Aorta (tissue), 5 donors: ENCODE measurements at places on chromosomes 3 and 15. TPM values are rescaled to one million over a fixed set of nuclear protein-coding genes. Genes with fewer than 3 reads are reported as not detected.

Gene TGM5
- total RNA-seq = 0.84 TPM

Gene ANKUB1
- total RNA-seq = not detected

Gene AADAC
- total RNA-seq = not detected

Gene CHAC1
- total RNA-seq = 2.1 TPM

Gene MEX3B
- total RNA-seq = 1.2 TPM

Gene TTC23
- 33.6 TPM for total RNA-seq

Gene APH1B
- 24.1 TPM for total RNA-seq

Gene IL17RE
- 13.7 TPM for total RNA-seq

Gene CNTN6
- total RNA-seq = 0.48 TPM

Gene POPDC2
- 9.5 TPM for total RNA-seq

DNA sequence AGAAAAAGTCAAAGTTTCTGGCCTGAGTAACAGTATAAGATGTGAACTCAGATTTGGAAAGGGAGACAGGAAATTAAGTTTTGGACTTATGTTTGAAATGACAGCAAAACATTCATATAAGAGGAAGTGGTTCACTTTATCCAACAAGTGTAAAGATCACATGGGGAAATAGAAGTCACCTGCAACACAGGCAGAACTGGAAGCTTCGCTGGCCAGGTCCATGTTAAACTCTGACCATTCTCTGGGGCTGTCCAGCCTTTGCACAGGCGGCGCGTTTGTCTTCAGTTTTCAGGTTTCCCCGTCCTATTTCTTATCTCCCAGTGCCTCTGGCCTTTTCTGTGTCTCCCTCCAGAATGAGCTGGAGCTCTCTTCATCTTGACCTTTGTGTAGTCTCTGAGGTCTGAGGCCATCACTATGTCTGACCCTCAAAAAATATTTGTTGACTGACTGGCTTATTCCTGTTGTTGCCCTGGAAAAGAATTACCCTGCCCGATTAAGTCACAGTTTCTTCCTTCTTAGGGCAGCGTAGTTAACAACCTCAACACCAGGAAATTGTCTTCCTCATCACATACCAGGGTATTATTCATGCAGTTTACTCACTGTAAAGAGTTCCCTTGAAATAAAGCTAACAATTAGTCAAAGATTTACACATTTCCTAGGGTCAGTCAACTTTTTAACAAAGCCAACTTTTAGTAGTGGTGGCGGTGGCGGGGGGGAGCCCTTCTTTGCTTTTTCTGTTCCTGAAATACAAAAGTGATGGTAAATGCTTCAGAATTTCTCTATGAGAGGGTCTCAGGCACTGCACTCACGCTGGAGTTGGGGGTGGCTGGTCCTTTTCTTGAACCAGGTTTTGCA is 959 bp upstream of the RASA2 start:
- peak; percentile 47 for DNase-seq
- no peaks in the 10 kb centered on the region for H3K4me1 ChIP-seq
- H3K27ac ChIP-seq = no peak overlapping the region
- no peaks in the 10 kb centered on the region for H3K36me3 ChIP-seq
- no peaks in the 10 kb centered on the region for H3K27me3 ChIP-seq
- peak overlapping the region; percentile 64 for H3K4me3 ChIP-seq

DNA sequence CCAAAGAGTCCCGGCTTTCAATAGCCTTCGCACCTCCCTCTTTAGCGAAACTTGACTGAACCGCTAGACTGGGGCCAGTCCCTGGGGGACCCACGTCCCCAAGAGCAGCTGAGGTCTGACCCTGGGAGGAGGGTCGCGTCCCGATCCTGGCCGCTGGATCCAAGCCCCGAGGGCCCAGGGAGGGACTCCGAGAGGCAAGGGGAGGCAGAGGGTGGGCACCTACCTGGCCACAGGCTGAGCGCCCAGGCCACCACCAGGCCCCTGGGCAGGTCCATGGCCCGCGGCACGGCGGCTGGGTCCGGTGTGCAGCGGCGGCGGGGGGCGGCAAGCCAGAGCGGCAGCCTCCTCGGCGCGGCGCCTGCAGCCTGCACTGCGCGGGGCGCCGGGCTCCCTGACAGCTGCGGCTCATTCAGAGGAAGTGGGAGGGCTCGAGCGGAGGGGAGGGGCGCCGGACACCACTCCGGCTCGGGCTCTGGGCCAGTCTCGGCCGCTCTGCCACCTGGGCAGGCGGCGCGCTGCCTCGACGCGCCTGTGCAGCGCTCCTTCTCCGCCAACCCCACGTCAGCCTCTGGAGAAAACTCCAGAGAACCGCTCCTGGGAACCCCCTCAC is at the start of gene ITGA11:
Gene ITGA11, minus strand, starts transcription at position 372 of the 610 bp plus-strand sequence. Its CDS starts 97 bp downstream, at position 275.
- H3K4me3 ChIP-seq = peak within 1 kb of the TSS; percentile 92
- H3K27me3 ChIP-seq = no peaks in the 10 kb centered on the region
- H3K36me3 ChIP-seq = no peaks in the 10 kb centered on the region
- H3K27ac ChIP-seq = peak within 1 kb of the TSS; percentile 34

DNA sequence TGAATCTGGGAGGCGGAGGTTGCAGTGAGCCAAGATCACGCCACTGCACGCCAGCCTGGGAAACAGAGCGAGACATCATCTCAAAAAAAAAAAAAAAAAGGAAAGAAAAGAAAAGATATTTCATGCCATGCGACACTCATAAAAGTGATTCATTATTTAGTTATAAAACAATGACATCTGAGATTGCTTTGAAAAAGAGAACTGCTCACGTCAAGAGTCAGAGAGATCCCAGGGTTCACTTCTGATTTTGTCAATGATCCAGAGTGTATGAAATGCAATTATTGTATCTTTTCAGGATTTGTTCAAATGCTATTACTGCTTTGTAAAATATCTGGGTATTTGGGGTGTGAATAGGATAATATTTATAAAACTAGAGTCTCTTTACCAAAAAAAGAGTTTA is 6.0 kb upstream of the SAMD7 start:
- H3K36me3 ChIP-seq = no peaks in the 10 kb centered on the region
- DNase-seq = no peak
- H3K27ac ChIP-seq = no peak overlapping the region
- no peak overlapping the region for H3K4me3 ChIP-seq

DNA sequence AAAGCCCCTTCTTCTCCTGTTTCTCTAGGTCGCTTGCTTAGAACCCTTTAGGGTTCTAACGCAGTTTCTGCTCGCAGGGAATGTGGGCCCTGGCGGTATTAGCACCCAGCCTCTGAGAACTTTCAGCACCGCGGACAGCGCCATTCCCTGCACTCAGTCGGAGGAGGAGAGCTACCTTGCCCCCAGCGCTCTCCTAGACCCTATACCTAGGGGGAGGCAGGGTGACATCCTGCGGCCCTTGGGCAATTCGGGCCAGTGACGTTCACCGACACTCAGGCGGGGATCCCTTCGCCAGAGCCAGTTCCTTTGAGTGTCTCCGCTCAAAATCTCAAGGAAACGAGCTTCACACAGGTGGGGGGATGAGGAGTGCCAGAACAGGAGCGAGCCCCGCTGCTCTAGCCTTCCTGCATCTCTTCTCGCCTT is 1.3 kb downstream of the SLC7A14 start:
- H3K4me3 ChIP-seq = no peak overlapping the region
- peak; percentile 93 for DNase-seq
- no peaks in the 10 kb centered on the region for H3K36me3 ChIP-seq
- no peaks in the 10 kb centered on the region for H3K27me3 ChIP-seq
- H3K27ac ChIP-seq = no peak overlapping the region
- H3K4me1 ChIP-seq = no peaks in the 10 kb centered on the region

DNA sequence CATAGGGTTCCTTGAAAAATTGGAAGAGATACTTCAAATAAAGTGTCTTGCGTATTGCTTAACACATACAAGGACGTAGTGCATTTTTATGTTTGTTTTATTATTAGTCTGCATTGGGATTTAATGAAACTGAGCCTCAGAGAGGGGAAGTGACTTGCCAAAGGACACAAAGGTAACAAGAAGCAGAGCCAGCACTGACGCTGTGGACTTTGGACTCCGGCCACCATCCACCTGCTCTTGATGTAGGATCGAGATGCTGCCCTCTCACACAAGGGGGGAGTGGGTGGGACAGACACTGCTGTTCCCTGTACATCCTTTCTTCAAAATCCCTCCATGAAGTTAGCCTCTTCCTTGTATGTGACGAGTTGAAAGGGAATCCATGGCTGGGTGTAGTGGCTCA is 435.4 kb upstream of the RGMA start:
- no peaks in the 10 kb centered on the region for H3K36me3 ChIP-seq
- no peak overlapping the region for H3K27ac ChIP-seq
- no peak overlapping the region for H3K4me3 ChIP-seq
- no peaks in the 10 kb centered on the region for H3K4me1 ChIP-seq
- H3K27me3 ChIP-seq = no peaks in the 10 kb centered on the region

GRCh38 chr3:5009506-5010109 is 30.4 kb downstream of the BHLHE40 start:
- no peak overlapping the region for H3K27ac ChIP-seq
- no peaks in the 10 kb centered on the region for H3K27me3 ChIP-seq
- no peaks in the 10 kb centered on the region for H3K4me1 ChIP-seq
- no peaks in the 10 kb centered on the region for H3K36me3 ChIP-seq
- H3K4me3 ChIP-seq = no peak overlapping the region

GRCh38 chr3:178350763-178351162 is 185.5 kb upstream of the KCNMB2 start:
- no peak overlapping the region for H3K4me3 ChIP-seq
- H3K27me3 ChIP-seq = no peaks in the 10 kb centered on the region
- no peaks in the 10 kb centered on the region for H3K4me1 ChIP-seq
- DNase-seq = no peak
- H3K27ac ChIP-seq = no peak overlapping the region

GRCh38 chr3:20319551-20319950 is 133.5 kb upstream of the SGO1 start:
- H3K36me3 ChIP-seq = no peaks in the 10 kb centered on the region
- H3K4me3 ChIP-seq = no peak overlapping the region
- H3K27me3 ChIP-seq = no peaks in the 10 kb centered on the region
- H3K27ac ChIP-seq = no peak overlapping the region
- H3K4me1 ChIP-seq = no peaks in the 10 kb centered on the region

GRCh38 chr15:29097168-29097567 is 172.5 kb downstream of the NSMCE3 start:
- H3K36me3 ChIP-seq = no peaks in the 10 kb centered on the region
- DNase-seq = peak; percentile 30
- no peaks in the 10 kb centered on the region for H3K4me1 ChIP-seq
- H3K4me3 ChIP-seq = no peak overlapping the region
- H3K27me3 ChIP-seq = no peaks in the 10 kb centered on the region

- no peaks in the 10 kb centered on the region for H3K36me3 ChIP-seq
- no peaks in the 10 kb centered on the region for H3K27me3 ChIP-seq
- peak; percentile 72 for DNase-seq
- H3K4me1 ChIP-seq = no peaks in the 10 kb centered on the region
- H3K27ac ChIP-seq = no peak overlapping the region
Measured at GRCh38 chr3:160413613-160414248, 14.3 kb downstream of the SMC4 start.

DNA sequence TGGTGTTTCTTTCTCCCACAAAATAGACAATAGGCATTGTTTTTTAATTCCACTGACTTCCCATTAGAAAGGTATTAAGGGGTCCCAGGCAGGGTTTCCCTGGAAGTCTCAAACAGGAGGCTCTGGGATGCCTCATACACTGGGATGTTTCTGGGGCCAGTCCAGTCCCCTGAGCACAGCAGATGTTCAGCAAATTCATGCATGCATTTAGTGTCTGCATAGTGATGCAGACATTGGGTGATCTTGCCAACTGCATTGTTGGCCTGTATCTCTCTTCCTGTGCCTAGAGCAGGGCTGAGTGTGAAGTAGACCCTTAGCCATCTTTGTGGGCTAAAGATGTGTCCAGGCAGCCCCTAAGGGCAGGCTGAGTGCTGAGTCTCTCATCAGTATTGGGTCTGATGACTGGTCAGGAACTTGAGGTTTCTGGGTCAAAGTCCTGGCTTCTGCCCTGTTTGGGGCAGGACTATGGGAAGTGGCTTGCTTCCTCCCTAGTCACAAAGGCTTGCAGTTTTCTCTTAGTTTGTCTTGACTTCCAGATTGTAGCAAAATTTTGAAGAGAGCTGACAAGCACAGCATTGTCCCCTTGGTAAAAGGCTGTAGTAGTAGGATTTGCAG is 56.5 kb downstream of the BSN start:
- no peak for DNase-seq
- H3K27ac ChIP-seq = no peak overlapping the region
- H3K4me3 ChIP-seq = no peak overlapping the region
- H3K36me3 ChIP-seq = no peaks in the 10 kb centered on the region
- no peaks in the 10 kb centered on the region for H3K27me3 ChIP-seq
- no peaks in the 10 kb centered on the region for H3K4me1 ChIP-seq

DNA sequence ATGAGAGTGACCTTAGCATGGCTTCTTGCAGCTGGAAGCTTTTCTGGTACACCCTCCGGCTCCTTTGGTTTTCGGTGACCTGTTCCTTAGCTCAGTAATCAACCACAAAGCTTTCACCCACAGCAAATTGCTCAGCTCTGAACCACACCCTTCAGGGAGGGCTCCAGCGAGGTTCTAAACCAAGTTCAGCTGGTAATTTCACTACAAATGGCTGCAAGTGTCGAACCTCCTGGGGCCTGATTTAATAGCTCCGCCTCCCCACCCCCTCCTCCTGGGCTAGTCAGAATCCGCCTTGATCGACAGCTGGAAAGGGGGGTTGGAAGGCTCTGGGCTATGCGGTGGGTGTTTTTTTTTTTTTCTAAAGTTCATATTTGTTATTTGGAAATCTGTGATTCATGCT is 150.9 kb upstream of the MCTP2 start:
- H3K27ac ChIP-seq = no peak overlapping the region
- no peaks in the 10 kb centered on the region for H3K4me1 ChIP-seq
- no peaks in the 10 kb centered on the region for H3K36me3 ChIP-seq
- H3K27me3 ChIP-seq = no peaks in the 10 kb centered on the region

GRCh38 chr3:173939331-173939730 is 541.8 kb downstream of the NLGN1 start:
- no peaks in the 10 kb centered on the region for H3K4me1 ChIP-seq
- no peak overlapping the region for H3K4me3 ChIP-seq
- H3K27me3 ChIP-seq = no peaks in the 10 kb centered on the region
- H3K36me3 ChIP-seq = no peaks in the 10 kb centered on the region
- DNase-seq = no peak

GRCh38 chr15:31255732-31256377 is 70.8 kb upstream of the KLF13 start:
- no peaks in the 10 kb centered on the region for H3K36me3 ChIP-seq
- peaks cover 3% of the 10 kb centered on the region for H3K4me1 ChIP-seq
- H3K27ac ChIP-seq = no peak overlapping the region
- DNase-seq = no peak

DNA sequence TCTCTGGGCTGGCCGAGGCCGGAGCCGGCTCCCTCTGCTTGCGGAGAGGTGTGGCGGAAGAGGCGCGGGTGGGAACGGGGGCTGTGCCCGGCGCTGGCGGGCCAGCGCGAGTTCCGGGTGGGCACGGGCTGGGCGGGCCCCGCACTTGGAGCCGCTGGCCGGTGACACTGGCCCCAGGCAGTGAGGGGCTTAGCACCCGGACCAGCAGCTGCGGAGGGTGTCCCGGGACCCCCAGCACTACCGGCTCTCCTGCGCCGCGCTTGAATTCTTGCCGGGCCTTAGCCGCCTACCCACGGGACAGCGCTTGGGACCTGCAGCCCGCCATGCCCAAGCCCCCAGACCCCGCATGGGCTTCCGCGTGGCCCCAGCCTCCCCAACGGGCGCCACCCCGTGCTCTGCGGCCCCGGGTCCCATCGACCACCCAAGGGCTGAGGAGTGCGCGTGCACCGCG is 736.3 kb upstream of the ARRDC4 start:
- H3K27me3 ChIP-seq = no peaks in the 10 kb centered on the region
- no peak overlapping the region for H3K27ac ChIP-seq
- H3K36me3 ChIP-seq = no peaks in the 10 kb centered on the region
- H3K4me1 ChIP-seq = no peaks in the 10 kb centered on the region

GRCh38 chr3:90054311-90054710 is 946.9 kb downstream of the EPHA3 start:
- H3K27me3 ChIP-seq = no peaks in the 10 kb centered on the region
- DNase-seq = no peak
- H3K36me3 ChIP-seq = no peaks in the 10 kb centered on the region
- H3K4me1 ChIP-seq = no peaks in the 10 kb centered on the region
- H3K4me3 ChIP-seq = no peak overlapping the region
- no peak overlapping the region for H3K27ac ChIP-seq
